Tibial nerve (tissue), 4 donors: ENCODE measurements at places on chromosomes 12 and 14.
A peak's percentile ranks its signal among the peaks of the same experiment; 100 is the strongest.

GRCh38 chr12:102954134-102954533 is 3.3 kb upstream of the ASCL1 start:
- DNase-seq, result no peak

DNA sequence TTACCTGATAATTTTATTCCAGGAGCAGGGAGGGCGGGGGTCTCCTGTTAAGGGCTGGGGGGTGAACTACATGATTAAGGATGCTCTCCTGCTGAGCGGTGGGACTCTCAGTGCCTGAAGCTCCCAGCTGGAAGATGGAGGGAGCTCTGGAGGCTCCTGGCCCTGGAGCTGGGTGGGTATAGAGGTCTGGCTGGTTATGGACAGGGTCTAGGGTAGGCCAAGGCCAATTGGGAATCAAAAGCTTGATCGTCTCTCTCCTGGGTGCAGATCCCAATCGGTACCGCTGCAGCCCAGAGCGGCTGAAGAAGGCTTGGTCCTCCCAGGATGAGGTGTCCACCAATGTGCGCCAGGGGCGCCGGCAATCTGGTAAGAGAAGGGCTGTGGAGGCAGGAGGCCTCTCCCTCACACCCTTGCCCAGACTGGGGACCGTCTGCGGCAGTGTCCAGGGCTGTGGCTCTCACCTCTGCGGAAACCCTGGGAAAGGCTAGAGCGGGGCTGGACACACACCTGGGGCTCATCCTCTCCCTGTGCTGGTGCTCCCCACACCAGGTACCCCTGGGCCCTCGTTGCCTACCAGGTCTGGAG is 28.4 kb downstream of the PLEKHG3 start:
- no peak for DNase-seq

DNA sequence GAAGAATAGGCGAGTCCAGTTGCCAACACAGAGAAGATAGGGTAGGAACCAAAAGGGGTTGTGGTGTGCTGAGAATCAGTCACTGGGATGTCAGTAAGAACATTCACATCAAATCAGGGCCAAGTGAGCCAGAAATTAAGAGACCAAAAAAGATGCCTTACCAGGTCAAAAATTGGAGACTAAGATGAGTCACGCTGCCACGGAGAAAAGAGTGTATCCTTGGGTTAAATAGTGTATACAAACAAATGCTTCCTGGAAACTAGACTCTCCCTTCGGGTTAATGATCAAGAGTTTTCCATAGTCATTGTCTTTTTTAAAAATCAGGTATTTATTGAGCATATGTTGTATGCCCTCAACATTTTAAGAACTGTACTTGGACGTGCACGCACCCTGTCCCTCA is 45.2 kb upstream of the BAZ1A start:
- DNase-seq, result no peak

GRCh38 chr14:92589213-92589852 is 75.8 kb downstream of the RIN3 start:
- no peak for DNase-seq

- DNase-seq, result no peak
Measured at GRCh38 chr14:68734231-68734732, 58.6 kb downstream of the ZFP36L1 start.

GRCh38 chr12:62930546-62931425 is 4.2 kb downstream of the PPM1H start:
- DNase-seq, result no peak

- DNase-seq, result no peak
Measured at GRCh38 chr12:22282283-22282682, 52.2 kb downstream of the ST8SIA1 start.

DNA sequence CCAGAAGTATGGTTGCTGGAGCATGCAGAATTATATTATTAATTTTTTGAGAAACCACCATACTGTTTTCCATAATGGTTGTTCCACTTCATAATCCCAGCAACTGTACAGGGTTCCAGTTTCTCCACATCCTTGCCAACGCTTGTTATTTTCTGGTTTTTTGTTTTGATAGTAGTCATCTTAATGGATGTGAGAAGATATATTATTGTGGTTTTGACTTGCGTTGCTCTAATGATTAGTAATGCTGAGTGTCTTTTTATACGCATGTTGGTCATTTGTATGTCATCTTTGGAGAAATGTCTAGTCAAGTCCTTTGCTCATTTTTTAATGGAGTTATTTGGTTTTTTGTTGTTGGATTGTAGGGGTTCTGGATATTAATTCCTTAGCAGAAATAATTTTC is 58.1 kb downstream of the DAAM1 start:
- DNase-seq, result no peak

- DNase-seq, result no peak
Measured at GRCh38 chr14:66405158-66405557, 81.0 kb upstream of the CCDC196 start.

DNA sequence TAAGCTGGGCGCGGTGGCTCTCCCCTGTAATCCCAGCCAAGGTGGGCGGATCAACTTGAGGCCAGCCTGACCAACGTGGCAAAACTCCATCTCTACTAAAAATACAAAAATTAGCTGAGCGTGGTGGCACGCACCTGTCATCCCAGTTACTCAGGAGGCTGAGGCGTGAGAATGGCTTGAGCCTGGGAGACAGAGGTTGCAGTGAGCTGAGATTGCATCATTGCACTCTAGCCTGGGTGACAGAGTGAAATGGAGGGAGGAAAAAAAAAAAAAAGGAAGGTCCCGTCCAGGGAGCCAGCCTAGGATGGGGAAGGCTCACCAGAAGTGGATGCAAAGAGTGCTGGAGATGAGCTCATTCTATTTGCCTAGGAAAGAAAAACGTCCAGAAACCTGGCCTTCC is 1.9 kb upstream of the CD27 start:
- DNase-seq, result no peak

DNA sequence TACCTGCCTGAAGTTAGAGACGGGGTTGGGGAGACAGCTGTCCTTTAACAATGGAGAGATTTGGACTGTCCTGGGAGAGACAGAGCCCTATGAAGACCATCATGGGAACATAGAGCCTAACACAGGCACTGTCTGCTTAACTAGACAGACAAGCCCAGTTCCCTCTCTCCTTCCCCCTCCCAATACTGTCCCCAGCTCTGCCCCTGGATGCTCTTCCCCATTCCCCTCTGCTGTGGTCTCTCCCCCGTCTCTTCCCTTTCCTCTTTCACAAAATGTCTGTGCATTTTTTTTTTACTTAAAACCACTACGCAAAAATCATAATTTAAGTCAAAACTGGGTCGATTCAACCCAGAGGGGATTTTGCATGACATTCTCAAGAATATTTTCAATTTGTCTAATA is 232.9 kb downstream of the CHST11 start:
- DNase-seq, result no peak

GRCh38 chr14:81006266-81006665 is 50.8 kb downstream of the TSHR start:
- DNase-seq, result no peak

GRCh38 chr14:97218691-97219430 is 421.7 kb downstream of the VRK1 start:
- no peak for DNase-seq

DNA sequence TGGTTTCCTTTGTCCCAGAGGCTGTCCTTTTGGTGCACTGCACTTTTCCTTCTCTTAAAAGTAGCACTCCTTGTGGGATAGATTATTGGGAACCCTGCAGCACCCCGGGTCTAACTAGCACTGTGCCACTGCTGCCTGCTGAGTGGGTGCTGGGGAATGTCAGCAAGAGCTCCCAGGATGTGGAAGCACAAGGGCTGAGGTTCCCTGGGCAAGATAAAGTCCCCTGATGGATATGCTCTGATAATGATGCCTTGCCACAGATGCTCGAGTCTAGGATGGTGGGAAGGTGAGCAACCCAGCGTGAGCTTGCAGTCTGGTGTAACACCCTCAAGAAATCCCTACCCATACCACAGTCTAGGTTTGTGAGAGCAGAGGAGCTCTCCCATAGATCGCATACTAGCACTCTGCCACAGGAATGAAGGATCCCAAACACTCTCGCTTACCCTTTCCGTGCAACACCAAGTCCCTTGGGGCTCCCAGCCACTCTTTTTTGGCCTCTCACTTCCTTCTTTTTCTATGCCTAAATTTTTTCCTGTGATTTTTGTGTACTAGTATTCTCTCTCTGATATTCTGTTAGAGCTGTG is 32.6 kb downstream of the USP15 start:
- DNase-seq, result no peak

DNA sequence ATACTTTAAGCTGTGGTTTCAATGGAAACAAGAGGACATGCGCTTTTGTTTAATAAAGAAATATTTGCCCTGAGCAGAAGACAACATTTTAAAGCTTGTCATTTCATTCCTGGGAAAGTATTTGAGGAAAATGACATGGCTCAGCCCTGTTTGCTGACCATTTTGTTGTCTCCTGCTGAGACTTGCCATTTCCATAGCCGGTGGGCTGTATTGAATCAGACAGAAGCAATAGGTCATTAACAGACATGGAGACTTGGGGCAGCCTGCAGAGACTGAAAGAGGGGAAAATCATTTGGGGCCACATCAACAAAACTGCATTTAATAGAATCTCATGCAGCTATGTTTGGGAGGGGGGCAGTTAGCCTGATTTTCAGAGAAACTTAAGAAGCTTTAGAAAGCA is 443.0 kb downstream of the NPAS3 start:
- DNase-seq, result no peak

GRCh38 chr12:3704512-3705353 is 48.2 kb downstream of the CRACR2A start:
- no peak for DNase-seq

DNA sequence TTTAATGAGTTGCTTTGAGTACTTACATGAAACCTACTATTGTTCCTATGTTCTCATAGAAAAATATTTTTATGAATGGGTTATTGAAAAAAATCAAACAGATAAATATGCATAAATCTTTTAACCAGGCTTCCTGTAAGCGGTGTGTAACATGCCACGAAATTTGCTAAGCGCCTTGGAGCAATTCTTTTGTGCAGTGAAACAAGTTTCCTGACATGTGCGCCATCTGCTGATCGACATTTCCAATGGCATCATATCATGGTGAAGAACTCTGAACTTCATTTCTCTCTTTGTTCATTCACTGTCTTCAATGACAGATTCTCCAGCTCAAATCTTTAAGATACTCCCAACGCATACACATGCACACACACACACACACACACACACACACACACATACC is 145.6 kb upstream of the NAV3 start:
- peak; percentile 59 for DNase-seq

DNA sequence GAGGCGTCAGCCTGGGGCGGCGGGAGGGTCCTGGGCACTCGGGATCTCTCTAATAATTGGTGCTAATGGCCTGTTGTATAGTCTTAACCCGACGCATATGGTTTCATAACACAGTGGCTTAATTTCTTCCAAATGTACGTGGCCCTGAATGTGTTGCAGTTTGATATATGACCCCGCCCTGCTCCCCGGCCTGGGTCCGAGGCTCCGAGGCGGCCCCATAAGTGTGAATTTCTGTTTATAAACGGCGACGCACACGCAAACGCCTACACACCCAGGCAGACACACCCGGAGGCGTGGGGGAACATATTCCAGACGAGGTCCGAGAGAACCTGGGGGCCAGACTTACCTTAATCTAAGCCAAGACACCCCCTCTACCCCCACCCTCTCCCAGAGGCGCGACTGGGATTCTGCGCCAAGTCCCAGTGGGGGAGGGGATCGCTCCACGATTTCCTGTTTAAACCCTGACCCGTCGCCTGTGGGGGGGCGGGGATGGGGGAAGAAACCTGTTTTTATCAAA is 9.7 kb upstream of the HOXC6 start:
- DNase-seq, result peak; percentile 68

GRCh38 chr12:39835517-39836489 is 216.2 kb upstream of the ABCD2 start:
- no peak for DNase-seq

GRCh38 chr14:66495218-66496098 is 9.3 kb downstream of the CCDC196 start:
- no peak for DNase-seq

DNA sequence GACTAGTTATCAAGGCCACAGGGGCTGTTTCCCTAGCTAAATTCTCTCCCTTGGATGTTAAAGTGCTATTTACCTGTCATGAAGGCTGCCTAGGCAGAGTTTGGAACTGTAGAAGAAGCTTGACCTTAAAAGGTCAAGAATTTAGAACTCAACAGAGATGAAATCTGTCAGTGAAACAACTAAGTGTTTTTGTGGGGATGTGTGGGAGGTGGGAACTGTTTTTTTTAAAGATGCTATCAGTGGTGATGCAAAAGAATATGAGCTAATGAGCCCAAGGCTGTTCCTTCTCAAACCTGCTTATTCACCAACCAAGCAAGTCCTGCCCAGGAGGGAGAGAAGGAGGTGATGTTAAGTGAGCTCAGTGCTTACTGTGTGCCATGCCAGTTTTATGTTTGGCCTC is 40.8 kb upstream of the POC1B start:
- DNase-seq, result no peak

DNA sequence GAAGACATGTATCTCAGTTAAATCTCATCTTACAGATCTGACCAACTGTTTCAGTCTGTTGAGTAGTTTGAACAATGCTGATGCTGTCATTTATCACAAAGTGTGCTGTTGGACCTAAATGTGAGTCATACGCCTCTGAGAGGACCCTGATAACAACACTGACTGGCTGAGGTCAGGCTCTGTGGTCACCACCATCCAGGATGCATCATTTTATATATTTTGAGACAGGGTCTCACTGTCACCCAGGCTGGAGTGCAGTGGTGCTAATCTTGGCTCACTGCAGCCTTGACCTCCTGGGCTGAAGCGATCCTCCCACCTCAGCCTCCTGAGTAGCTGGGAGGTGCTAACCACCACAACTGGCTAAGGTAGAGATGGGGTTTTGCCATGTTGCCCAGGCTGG is 181.0 kb upstream of the RGS6 start:
- no peak for DNase-seq

DNA sequence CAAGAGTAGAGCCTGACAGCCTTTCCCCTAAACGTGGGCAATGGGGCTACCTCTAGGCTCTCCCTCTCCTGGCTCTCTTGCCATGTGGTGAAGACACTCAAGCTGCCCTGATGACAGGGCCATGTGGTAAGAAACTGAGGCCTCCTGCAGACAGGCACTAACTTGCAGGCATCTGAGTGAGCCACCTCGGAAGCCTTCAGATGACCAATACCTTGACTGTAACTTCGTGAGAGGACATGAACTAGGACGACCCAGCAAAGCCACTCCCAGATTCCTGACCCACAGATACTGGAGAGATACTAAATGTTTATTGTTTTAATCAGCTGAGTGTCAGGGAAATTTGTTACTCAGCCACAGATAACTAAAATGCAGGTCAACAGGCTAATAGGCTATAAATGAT is 96.4 kb downstream of the EFCAB11 start:
- no peak for DNase-seq

GRCh38 chr12:159156-159782 is 54.7 kb downstream of the SLC6A12 start:
- DNase-seq, result no peak

- DNase-seq, result no peak
Measured at GRCh38 chr12:65327207-65328076, 49.0 kb downstream of the MSRB3 start.

DNA sequence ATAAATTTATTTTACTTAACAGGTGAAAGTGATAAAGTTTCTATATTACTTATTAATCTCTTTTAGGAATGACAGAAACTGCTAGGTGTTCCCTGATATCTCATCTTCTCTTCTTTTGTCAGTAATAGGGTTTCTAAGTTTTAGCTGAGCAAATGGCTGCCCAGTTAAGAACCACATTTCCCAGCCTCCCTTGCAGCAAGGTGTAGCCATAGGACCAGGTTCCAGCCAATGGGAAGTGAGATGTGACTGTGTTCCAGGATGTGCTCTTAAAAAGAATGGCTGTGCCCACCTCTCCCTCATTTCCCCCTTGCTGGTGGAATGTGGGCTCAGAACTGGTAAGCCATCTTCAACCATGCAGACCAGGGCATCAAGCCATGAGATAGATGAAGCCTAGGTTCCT is 165.6 kb downstream of the HELB start:
- no peak for DNase-seq

GRCh38 chr14:50773632-50774541 is 57.1 kb downstream of the NIN start:
- DNase-seq, result peak; percentile 63
